ENCODE measurements at places on chromosomes 6 and 20.

DNA sequence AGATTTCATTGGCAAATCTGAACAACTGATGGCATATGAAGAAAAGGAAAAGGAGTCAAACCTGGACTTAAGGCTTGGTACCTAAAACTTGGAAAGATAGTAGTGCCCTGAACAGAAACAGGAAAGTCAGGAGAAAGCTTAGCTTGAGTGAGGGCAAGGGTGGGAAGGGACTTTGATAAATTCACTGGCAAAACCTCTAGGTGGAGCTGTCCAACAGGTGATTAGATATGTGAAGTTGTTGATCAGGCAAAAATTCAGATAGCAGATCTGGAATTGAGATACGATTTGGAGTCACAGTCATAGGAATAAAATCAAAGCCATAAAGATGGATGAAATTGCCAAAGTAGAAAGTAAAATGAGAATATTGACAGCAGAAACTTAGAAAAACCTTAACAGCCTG, 16.1 kb upstream of the ZNF292 start:
- no peak for DNase-seq

DNA sequence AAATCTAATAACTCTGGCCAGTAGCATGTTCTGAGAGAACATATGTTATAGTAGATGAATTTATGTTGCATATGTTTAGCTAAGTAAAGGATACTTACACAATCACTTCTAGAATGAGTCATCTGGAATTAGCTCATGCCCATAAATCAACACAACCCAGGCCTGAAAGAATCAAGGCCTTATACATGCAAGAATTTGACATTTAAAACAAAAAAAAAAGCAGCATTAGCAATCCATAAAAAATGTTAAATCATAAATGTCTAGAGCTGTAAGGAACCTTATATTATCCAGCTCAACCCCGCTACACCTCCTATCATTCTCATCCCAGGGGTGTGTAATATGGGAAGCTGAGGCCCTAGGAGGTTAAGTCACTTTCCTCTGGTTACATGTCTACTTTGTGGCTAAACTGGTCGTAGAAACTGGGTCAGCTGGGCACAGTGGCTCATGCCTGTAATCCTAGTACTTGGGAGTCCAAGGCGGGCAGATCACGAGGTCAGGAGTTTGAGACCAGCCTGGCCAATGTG, 105.2 kb upstream of the CARMIL1 start:
- DNase-seq, result no peak

DNA sequence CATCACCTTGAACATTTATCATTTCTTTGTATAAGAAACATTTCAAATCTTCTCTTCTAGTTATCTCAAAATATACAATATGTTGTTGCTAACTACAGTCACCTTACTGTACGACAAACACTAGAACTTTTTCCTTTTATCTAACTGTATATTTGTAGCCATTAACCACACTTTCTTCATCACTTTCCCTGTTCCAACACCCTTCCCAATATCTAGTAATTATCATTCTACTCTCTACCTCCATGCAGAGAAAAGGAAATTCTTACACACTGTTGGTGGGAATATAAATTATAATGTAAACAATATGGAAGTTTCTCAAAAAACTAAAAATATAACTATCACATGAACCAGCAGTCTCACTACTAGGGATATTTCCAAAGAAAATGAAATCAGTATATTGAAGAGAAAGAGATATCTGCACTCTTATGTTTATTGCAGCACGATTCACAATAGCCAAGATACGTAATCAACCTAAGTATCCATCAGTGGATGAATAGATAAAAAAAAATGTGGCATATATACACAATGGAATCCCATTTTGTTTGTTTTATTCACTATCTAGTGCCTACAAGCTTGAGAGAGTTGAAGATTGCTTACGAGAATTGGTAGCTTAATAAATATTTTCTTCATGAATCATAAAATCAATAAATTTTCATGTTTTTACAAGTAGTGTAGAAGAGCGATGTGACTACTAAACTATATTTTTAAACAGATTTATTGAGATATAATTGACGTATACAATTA, 2.4 kb downstream of the RHAG start:
- DNase-seq, result no peak

GRCh38 chr20:16393836-16394235, 179.4 kb downstream of the KIF16B start:
- no peak for DNase-seq

DNA sequence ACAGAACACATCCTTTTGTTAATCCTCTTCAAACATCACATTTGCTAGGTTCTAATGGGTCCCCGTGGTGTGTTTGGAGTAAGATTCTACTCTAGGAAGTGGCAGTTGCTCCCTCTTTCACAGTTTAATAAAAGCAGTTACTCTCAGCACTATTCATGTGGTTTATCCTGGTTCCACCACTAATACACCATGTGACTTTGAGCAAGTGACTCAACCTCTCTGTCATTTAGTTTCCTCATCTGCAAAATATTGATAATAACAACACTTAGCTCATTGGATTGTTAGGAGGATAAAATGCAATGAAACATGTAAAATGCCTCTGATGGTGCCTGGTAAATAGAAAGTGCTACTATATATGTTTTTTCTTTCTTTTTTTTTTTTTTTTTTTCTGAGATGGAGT, 488.0 kb upstream of the NOX3 start:
- no peak for DNase-seq

DNA sequence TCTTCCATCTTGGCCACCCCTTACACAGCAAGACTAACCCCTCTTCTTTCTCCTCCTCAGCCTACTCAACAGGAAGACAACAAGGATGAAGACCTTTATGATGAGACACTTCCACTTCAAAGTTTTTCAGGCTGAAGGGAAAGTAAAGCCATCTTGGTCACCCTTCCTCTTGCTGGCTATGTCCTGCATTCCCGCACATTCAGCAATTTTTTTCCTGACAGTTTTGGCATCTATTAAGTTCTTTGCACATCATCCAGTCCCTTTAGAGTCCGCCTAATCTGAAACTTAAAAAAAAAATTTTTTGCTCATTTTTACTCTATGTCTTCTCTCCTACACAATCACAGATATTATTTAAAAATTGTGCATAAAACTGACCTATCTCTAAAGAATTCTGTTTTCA, 493.4 kb downstream of the LMBRD1 start:
- no peak for DNase-seq

DNA sequence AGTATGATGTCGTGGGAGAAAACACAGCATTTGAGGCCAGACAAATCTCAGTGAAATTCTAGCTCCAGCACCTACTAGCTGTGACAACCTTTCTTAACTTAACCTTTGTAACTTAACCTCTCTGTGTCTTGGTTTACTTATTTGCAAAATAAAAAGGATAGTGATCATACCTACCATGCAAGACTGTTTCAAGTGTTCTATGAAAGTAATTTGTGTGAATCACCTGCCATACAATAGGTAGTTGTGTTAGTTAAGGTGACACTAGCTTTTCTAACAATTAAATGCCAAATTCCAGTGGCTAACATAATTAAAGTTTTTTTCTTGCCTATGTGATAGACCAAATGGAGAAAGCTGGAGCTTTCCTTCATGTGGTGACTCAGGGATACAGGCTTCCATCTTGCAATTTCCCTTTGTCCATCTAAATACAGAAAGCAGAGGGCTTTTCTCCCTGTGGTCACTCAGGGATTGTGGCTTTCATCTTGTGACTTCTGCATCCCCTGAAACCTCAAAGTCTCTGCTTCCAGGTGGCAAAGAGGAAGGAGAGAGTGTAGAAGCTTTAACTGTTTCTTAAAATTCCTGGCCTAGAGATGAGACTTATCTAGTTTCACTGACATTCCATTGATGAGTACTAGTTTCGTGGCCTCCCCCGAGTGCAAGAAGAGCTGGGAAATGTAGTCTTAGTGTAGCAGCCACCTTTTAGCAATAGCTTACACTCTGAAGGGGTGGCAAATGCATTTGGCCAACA, 311.4 kb downstream of the CLIC5 start:
- DNase-seq, result no peak

GRCh38 chr20:52137850-52138249, 53.7 kb downstream of the ZFP64 start:
- DNase-seq, result no peak

- DNase-seq, result no peak
Observed at GRCh38 chr6:112485827-112486212, 138.7 kb downstream of the RFPL4B start.

GRCh38 chr6:26187981-26188635, 100.9 kb downstream of the HFE start:
- DNase-seq, result no peak

- DNase-seq, result no peak
Observed at GRCh38 chr6:100379386-100379785, 85.3 kb downstream of the SIM1 start.

- DNase-seq, result no peak
Observed at GRCh38 chr20:45176526-45177267, 2.0 kb downstream of the PI3 start.

DNA sequence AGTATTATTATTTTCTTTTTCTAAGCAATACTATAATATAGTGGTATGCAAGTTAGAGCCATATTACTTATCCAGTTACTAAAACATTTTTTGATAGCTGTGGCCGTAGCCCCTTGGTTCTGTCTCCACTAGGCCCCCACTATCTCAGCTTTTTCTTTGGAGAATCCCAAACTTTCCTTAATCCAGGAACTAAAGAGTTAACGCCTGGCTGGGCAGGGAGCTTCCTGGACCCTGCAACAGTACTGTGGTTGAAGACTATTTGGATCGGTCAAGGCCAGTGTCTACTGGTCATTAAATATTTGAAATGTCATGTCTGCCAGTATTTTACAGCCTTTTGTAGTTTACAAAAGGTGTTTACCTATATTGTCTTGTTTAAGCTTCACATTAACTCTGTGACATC, 20.0 kb upstream of the TRERF1 start:
- no peak for DNase-seq
